ENCODE measurements at places on chromosomes 16 and 17.

DNA sequence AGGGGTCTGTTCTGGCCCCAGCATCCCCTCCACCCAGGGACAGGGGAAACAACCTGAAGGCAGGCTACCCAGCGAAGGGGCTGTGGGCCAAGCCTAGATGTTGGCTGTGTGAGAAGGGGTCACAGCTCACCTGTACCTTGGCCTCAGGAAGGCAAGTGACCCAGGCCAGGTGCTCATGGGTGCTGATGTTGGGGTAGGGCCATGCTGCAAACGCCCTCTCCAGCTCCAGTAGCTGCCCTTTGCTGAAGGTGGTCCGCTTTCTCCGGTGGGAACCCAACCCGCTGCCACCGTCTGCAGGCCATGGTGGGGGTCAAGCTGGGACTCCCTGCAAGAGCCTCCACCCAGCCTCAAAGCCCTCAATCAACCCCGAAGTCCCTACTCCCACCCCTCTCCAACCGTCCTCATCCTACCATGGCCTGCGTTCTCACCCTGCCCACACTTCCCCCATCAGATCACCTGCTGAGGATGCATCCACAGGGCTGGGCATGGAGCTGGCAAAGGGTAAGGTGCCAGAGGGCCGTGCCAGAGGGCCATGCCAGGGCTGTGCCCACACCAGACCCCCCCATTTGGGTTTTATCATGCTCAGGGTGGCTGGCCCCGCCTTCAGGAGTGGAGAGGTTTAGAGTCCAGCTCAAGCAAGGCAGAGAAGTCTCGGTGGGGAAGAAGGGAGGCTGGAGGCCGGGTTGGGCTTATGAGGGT is at the start of gene SEBOX:
SEBOX (minus strand) TSS at position 535 of the 699 bp plus-strand sequence; CDS start at position 487, 48 bp downstream.
- DNase-seq, result no peak

- DNase-seq, result no peak
Observed at GRCh38 chr17:17352836-17353624, 49.9 kb downstream of the NT5M start.

DNA sequence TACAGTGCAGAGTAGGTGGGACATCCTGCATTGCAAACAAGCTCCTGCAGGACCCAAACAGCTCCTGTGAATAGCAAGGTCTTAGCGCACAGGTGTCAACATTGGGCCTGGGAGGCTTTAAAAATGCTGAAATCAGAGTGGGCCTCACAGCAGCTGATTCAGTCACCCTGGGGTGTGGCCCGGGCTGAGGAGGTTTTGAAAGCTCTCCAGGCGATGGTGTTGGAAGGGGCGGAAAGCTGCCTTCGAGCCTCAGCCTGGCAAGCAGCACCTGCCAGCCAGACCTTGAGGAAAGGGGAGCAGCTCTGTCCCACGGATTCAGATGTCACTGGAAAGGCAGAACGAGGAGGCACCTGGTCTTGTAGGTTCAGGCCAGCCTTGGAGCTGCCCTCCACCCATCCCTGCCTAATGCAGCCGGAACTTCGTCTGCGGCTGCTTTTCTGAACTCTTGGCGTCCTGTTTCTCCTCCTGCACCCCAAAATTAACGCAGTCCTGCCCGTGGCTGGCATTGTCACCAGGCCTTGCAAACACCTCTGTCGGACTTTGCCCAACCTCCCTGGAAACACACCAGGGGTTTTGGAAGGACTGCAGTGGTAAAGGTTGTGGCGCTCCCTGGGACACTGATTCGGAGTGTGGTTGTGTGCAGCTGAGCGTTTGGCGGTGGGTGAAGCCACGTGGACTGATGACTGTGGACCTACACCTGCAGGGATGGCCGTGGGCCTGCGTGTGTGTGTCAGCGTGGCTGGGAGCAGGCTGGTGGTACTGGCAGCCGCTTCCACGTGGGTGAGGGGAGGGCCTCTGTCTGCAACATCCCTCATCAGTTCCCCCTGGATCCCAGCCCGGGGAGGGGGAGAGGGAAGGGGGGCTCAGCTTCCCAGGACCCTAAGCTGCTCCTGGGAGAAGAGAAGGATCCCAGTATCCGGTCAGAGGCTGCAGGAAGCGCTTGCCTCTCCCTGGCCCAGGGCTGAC is 3.4 kb downstream of the NECAB2 start:
- DNase-seq, result no peak

GRCh38 chr17:41054025-41054424 is 1.0 kb downstream of the KRTAP2-2 start:
- no peak for DNase-seq

DNA sequence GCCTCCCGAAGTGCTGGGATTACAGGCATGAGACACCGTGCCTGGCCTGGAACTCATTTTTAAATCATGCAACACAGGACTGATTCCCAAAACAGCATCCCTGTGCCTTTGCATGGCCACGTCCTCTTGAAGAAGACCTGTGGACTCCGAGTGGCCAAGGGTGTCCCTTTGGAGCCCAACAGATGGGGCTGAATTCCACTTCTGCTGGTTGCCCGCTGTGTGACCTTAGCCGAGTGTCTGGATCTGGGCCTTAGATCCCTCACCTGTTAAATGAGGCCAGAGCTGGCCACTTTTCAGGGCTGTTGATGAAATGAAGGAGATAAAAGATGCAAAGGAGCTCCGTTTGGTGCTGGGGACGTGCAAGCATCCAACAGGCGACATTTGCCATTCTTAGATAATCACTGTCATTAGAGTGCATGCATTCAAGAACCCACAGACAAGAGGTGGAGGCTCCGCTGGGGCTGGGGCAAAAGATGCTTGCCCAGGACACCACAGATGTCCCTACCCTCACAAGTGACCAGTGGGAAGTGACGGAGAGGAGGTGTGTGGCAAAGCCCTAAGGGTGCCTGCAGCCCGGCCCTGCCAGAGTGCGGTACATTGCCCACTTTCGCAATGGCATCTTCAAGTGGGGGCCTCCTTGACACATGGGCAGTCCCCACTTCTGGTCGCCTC is 354.1 kb upstream of the TNRC6C start:
- no peak for DNase-seq

DNA sequence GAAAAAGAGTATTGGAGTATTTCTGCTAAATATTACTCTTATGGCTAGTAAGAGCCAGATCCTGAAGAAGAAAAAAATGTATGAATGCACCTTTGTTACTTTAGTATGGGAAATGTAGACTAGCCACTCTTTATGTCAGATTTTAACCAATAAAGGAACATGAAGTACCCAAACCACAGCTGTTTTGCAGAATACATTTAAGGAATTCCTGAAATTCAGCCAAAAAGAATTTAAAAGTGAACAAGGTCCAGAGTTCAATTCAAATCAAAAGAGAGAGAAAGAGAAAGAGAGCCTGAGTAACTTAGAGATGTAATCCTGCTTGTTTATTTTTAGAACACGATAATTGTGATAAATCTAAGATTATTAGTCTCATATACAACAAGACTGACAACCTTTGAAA is 1.2 kb downstream of the KCNJ16 start:
- no peak for DNase-seq

DNA sequence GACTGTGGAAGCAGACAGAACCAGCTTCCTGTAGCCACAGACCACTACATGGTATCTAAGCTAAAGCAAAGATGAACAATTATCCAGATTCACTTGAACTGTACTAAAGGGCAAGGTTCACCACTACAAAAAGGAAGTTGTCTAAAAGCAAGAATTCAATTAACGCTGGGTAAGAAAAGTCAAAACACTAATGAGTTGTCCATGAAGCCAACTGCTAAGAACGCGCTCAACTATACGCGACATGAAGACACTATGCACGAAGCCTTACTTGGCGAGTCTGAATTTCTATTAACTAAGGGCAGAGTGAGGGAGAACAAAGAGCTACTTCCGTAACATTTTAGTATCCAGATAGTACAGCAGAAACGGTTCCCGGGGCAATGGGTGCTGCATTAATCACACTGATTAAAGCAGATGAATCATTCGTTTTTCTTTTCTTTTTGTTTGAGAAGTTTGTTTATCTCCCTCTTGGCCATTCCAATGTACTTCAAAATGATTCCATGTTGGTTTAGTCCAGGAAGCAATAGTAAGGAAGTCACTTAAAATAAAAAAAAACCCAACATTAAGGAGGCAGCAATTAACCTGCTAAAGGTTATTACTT is 2.8 kb upstream of the RPS15A start:
- DNase-seq, result no peak

DNA sequence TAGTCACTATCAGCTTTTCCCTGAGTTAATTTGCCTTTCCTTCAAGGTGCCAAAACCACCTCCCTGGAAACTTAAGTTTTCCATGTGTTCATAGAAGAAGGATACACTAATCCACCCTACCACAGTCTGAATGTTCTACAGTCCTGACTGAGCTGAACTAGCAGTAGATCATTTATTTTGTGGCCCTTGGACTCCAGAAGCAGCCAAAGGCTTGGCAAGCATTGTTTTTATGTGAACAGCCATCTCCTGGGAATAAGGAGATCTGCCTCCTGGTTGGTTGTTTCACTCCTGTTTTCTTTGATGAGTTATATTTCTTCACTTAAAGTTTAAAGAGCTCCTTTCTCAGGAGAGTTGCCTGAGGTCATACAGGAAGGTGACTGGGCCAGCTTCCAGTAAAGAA is 634.6 kb upstream of the SOX9 start:
- DNase-seq, result no peak

DNA sequence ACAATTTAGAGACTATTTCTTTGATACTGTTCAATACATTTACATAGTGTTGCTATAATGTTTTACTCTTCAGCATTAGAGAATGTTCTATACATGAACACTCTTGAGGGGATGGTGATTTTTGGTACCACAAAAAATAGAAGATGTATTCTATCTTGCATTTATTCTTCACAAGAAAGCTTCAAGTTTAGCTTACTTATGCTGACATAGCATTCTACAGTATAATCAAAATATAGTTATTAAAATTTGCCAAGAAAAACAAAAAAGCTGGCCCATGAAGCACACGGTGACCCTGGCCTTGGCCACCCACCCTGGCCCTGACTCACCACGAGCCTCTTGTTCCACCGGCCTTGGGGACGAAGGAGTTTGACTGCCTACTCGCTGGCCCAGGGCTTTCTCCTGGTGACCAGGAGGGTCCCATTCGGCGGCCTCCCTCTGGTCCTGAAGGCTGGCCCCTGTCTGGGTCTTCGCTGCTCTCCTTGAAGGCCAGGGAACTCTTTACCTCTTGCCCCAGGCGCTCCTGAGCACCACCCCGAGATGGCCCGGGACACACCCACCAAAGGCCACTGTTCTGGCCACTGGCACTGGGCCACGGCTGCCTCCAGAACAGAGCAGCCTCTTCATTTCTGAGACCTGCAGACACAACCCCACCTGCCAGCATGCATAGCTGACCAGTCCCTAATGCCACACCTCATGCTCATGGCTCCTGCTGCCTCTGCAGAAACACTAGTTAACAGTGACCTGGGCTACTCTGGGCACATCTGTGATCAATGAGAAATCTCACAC is 22.5 kb upstream of the ICAM2 start:
- DNase-seq, result no peak

DNA sequence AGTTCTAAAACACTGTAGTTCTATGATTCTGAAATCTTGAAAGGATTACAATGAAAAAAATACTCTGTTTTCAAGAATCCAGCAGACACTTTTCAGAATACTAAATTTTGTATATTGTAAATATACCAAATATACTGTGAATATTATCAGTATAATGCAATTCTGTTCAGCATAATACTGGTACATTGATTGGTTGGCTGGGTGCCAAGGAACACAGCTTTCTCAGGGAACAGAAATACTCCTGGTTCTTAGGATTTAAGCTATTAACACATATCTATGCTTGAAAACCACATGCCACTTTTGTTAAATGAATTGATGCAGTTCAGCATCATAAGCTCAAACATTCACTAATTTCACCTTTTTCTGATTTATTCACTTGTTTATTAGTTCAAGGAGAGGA is 2.5 kb upstream of the GINS3 start:
- DNase-seq, result no peak

DNA sequence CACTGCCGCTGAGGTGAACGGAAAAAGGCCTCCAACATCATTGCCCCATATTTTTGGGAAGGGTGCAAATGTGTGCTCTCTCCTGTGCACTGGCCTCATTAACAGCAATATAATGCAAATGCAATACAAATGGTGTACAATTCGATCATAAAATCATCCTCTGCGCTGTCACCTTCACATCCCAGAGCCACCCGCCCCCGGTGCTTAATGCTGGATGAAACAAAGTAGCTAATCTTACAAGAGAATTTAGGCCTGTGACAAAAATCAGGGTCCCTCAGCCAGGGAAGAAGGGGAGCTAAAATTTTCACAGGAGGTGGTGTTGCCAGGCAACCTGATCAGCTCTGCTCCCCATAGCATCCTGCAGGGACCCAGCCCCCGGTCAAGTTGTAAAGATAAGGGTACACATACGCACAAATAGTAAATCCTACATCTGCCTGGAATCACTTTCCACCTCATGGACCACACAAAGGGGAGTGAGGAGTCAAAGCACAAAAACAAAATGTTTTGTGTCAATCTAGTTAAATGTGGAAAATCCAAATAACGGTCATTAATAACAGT is 3.0 kb downstream of the TBC1D16 start:
- DNase-seq, result no peak

DNA sequence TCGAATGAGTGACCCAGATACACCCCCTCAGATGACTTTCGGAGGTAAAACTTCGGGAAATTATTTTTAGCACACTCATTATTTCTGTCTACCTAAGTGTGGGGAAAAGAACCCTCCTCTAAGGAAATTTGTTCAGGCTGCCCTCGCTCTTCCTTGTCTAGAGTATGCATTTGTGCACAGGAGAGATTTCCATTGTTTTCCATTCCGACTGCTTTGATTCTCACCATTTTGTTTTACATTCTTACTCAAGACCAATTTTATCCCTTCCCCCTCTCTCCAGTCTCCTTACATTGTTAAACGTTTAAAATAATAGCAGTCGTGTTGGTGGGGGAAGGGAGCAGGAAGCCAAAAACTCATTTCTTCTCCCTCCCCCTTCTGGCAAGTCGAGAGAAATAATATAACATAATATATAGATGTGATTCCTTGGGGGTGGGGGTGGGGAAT is 1.5 kb upstream of the CHD3 start:
- no peak for DNase-seq

- no peak for DNase-seq
Observed at GRCh38 chr16:49470513-49470991, 96.9 kb downstream of the C16orf78 start.

- DNase-seq, result no peak
Observed at GRCh38 chr17:17320188-17320910, 17.2 kb downstream of the NT5M start.

DNA sequence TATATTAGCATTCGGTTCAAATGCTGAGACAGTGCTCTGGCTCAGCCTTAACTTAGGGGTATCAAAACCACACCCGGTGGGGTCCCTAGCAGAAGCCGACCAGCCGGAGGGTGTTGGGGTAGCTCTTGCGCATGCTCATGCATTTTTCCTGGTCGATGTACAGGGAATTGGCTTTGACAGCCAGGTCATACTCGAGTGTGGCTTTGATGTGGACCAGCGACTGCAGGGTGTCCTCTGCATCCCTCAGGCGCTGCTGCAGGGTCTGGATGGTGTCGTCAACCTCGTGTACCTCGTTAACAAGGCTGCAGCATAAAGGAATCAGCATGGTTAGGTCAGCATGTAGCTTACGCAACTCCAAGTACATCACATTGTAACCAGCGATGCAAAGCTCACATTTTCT is 37.5 kb downstream of the TEKT3 start:
- DNase-seq, result no peak

- no peak for DNase-seq
Observed at GRCh38 chr17:50209133-50209471, 7.7 kb upstream of the COL1A1 start.
